Stimulated activated CD8-positive, alpha-beta memory T cell treated with anti-CD3 and anti-CD28 coated beads, Interleukin-7, amount 100 ng/mL, for 4 hours (primary cell): ENCODE measurements at places on chromosomes 12 and 14.

DNA sequence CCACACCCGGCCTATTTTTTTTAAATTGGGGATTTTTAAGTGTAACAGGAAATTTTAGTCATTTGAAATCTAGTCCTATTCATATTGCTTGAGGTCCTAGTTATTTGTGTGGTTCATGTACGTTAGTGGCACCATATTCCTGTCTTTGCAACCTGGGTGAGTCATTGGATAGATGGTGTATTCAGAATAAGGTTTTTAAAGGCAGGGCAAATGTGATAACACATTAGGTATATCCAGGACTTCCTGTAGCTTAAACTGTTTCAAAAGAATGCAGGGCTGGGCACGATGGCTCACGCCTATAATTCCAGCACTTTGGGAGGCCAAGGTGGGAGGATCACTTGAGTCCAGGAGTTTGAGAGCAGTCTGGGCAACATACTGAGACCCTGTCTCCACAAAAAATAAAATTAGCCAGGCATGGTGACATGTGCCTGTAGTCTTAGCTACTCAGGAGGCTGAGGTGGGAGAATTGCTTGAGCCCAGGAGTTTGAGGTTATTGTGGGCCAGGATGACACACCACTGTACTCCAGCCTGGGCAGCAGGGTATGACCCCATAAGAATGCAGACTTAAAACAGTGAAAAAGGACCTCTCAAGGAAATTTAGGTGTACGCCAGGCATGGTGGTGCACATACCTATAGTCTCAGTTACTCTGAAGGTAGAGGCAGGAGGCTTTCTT, 8.1 kb downstream of the ATP6V0A2 start:
- no peak for DNase-seq

DNA sequence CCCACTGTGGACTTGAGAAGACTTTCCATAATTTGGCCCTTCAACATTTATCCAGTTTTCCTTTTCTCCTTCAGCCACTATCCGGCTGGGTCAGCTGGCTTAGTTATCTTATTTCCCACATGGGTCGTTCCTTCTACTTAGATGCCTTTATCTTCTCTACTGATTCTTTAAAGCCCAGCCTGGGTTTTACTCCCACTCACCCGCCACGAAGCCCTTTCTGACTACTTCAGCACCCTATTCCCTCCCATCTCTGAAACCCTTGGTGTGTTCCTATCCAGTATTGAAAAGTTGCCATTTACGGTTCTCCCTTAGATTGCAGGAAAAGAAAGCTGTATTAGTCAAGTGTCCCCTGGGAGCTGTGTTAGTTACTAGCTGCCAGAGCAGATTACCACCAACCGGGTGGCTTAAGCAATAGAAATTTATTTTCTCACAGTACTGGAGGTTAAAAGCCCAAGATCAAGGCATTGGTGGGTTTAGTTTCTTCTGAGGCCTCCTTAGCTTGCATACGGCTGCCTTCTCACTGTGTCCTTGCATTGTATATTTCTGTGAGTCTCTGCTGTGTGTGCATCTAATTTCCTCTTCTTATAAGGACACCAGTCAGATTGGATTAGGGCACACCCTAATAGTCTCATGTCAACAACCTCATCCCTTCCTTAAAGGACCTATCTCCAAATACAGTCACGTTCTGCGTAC, 105.5 kb downstream of the GPATCH2L start:
- no peak for DNase-seq

GRCh38 chr14:38124506-38124905, 83.2 kb upstream of the SSTR1 start:
- no peak for DNase-seq

- no peak for DNase-seq
Measured at GRCh38 chr14:99035712-99036610, 236.0 kb downstream of the BCL11B start.

DNA sequence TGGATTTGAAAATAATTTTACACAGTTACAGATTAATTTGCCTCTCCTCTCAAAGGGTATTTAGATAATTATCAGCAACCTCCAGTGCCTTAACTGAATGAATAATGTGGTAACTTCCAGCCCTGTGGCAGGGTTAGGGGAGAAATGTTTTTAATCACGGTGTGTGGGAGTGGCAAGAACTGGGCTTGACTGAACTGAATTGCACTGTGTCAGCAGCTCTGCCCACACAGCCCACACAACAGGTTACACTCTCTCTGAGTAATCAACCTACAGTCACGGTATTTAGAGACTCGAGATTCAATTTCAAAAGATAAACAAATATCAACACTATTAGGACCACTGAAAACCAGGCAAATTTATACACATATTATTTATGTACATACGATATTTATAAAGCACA, 198.5 kb downstream of the KCNC2 start:
- no peak for DNase-seq

- no peak for DNase-seq
Measured at GRCh38 chr12:89862511-89863445, 154.1 kb upstream of the ATP2B1 start.

DNA sequence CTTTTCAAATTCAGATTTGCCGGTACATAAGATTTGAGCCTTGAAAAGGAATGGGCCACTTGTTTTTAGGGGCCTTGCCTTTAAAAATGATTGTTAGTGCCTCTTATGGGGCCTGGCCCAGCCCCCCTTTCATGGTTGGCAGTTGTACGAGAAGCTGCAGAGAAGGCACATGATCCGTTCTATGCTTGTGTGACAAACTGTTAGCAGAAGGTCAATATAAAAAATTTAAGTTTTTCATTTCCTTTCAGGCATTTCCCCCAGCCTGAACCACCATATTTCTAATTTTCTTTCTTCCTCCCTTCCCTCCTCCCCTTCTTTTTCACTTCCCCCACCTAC, 119.1 kb downstream of the PLXNC1 start:
- DNase-seq, result no peak

GRCh38 chr12:123232472-123232806, 502 bp downstream of the MPHOSPH9 start:
- DNase-seq, result no peak

DNA sequence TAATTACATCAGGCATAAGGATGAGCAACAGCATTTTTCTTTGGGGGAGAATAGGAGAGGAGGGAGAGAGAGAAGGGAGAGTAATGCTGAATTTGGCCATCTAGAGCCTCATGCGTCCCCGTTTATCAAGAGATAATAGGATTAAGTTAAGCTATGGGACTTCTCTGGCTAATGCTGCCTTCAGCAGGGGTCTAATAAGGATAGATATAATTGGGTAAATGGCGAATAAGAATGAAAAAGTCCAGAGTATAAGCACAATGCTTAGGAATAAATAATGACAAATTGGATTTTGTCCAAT, 470.0 kb downstream of the EGLN3 start:
- DNase-seq, result no peak

GRCh38 chr14:59093902-59094301, 94.6 kb upstream of the DAAM1 start:
- no peak for DNase-seq

DNA sequence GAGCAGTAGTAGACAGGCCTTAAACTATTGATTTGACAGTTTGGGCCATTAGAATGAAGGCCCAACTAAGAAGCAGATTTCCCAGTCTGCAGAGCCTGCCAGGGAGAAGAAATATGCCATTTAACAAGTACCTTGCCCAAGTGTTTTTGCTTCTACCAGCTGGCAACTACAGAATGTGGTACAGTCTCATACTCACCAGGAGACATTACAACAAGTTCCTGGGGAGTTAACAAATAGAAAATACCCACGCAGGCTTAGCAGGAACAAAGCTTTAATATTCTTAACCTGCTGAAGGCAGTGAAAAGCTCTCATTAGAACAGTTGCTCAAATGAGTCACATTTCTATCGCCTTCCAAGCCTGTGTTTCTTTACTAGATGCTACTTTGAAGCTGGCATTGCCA, 241.0 kb downstream of the TMEM117 start:
- no peak for DNase-seq

DNA sequence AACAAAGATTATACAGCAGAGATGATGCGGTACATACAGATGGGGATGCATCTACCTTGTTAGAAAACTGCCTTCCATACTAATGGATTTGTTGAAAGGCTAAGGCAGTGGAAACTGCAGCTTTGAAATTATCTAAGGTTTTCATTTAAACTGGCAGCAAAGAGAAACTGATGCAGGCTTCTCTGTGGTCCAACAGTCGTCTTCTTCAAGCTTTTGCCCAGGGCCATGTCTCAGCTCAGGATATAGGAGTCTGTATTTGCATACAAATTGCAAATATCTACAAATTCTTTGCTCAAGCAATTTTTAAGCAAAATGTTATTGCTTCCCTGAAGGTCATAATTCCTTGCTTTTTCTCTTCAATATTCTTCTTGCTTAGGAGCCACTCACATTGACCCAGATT, 33.7 kb downstream of the ERH start:
- no peak for DNase-seq

DNA sequence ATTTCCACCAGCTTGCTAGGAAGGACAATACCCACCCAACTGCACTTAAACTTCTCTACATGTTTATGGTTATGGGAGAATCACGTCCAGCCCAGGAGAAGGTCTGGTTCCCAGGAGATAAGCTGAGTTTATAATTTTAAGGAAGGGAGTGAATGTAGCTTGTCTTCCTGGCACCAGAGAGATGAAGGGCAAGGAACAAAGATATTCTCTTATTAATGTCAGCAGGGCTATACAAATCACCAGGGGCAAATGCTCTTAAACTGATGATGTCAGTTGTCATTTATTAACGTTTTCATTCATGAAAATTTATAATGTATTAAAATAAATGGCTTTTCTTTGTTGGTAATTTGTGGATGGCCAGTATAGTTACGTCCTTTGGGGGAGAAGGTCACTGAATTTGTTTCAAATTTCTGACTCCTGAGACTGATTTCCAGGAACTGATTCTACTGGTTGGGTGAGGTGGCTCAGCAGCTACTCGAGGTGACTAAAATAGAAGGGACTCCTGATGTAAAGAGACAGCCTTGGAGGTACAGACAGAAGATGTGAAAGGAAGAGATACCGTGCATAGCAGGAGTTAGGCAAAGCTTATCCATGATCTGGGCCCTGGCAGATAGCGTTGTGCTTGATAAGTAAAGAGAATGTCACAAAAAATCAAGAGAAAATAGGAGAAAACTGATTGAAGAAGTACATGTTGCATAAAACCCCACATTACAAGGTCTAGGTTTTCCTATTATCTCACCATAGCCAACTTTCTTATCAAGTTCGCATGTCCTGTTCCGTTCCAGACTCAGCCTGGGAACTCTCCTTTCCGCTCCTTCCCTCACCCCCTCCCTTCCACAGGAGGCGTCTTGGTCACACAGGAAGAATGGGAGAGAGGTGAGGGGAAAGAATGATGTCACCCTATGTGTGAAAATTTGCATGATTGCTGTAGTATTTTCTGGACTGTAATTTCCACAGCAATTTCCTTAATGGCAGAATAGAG, 367.1 kb upstream of the FAR2 start:
- DNase-seq, result no peak

DNA sequence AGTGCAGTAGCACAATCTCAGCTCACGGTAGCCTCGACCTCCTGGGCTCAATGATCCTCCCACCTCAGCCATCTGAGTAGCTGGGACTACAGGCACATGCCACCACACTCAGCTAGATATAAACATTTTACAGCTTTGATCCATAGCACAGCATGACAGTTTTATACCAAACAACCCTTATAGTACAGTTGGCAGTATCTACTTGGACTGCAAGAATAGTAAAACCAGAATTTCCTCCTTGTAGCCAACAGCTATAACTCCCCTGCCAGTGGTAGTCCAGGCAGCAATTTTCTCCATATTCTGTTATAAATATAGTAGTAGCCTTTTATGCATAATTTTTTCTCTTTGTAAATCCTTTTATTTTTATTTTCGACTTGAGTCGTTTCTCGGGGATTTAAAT, 317.0 kb downstream of the FUT8 start:
- DNase-seq, result no peak

- DNase-seq, result peak; percentile 20
Measured at GRCh38 chr14:50040401-50040775, 76.0 kb downstream of the VCPKMT start.

DNA sequence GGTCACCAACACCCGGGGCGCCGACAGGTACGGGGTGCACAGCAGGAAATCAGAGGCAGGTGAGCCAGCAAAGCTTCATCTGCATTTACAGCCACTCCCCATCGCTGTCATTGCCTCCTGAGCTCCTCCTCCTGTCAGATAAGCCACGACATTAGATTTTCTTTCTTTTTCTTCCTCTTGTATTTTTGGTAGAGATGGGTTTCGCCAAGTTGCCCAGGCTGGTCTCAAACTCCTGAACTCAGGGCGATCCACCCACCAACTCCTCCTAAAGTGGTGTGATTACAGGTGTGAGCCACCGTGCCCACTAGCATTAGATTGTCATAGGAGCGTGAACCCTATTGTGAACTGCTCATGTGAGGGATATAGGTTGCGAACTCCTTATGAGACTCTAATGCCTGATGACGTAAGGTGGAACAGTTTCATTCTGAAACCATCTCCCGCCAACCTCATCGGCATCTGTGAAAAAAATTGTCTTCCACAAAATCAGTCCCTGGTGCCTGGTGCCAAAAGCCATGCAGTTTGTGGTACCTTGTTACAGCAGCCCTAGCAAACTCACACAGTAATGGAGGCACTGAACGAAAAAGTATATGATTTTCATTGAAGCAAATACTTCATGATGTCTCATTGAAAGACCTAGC, 1.5 kb downstream of the STYK1 start:
- no peak for DNase-seq

DNA sequence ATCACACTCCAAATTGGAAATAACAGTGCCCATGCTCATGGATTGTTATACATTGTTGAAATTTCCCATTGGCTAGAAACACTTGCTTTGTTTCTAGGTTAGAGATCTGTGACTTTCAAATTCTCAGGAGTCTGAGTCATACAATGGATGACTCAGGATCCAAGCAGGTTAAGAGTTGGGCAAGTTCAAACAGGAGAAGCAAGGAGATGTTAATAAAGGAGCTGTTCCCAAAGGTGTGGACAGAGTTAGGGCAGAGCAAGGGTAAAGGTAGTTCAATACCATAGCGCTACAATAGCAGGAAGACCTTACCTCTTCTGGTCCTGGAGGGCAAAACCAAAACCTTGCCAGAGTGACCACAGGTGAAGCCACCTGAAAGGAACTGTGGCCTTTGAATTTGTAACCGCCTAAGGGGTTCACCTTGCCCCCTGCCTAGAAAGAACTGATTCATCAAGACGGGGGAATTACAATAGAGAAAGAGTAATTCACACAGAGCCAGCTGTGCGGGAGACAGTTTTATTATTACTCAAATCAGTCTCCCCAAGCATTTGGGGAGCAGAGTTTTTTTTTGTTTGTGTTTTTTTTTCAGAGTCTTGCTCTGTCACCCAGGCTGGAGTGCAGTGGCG, 4.2 kb upstream of the AMN1 start:
- no peak for DNase-seq

- peak; percentile 48 for DNase-seq
Measured at GRCh38 chr12:119902084-119902509, 25.0 kb upstream of the CIT start.

GRCh38 chr14:96242126-96242525, 13.9 kb upstream of the BDKRB1 start:
- no peak for DNase-seq
